NCI-H2227 treated with DMSO at 0.1 percent for 48 hours (cell line): ENCODE measurements at places on chromosomes 16 and 17.

DNA sequence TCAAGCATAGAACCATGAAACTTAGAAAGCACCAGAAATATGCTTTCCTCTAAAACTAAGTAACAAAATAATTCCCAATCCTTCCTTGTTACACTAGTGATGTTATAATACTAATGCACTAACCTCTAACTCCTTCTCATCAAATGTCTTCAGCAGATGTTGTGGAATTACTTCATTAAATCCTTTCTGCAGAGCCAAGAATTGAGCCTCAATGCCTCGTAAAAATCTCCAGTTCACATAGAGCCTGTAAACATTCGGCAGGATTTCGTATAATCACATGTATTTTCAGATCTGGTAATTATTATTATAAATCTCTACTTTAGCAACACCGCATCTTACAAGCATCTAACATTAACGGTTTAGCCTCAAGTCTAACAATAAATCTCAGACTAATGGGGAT lies 44.7 kb downstream of the CEP95 start:
- no peak for DNase-seq

DNA sequence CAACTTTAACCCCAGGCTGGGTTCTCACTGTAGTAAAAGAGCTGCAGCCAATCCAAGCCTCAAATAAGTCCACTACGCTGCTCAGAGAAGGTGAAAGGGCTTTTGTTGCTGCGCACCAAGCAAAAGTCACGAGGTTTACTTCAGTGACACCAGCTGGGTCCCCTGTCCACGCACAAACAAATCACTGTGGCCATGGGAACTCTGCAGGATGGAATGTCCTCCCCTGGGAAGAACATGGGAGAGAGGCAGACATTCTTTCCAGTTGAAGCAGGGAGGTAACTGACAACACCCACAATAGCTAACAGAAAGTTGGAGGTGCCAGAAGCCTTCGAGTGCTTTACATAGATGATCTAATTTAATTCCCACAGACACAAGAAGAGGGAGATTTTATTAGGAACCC lies 181.9 kb downstream of the PMP22 start:
- no peak for DNase-seq

GRCh38 chr16:53449816-53450517 lies 15.7 kb downstream of the RBL2 start:
- DNase-seq: no peak

DNA sequence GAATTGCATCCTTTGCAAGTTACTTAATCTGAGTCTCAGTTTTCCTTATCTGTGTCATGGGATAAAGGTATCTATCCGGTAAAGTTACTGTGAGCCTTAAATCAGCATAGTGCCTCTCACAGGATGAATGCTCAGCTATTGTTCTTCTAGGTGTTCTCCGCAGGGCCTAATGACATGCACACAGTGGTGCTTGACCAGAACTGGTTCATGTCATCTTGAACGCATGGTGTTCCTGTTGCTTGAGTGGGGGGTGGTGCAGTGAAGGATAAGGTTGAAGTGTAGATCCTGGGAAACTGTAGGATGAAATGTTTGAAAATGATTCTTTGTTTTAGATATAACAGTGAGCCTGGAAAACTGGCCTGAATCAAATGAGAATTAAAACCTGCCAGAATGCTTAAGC lies 4.0 kb downstream of the KRT40 start:
- DNase-seq: no peak

GRCh38 chr16:22004341-22004740 lies 3.4 kb upstream of the PDZD9 start:
- DNase-seq: no peak

GRCh38 chr16:81578076-81578475 lies 133.5 kb downstream of the CMIP start:
- no peak for DNase-seq

DNA sequence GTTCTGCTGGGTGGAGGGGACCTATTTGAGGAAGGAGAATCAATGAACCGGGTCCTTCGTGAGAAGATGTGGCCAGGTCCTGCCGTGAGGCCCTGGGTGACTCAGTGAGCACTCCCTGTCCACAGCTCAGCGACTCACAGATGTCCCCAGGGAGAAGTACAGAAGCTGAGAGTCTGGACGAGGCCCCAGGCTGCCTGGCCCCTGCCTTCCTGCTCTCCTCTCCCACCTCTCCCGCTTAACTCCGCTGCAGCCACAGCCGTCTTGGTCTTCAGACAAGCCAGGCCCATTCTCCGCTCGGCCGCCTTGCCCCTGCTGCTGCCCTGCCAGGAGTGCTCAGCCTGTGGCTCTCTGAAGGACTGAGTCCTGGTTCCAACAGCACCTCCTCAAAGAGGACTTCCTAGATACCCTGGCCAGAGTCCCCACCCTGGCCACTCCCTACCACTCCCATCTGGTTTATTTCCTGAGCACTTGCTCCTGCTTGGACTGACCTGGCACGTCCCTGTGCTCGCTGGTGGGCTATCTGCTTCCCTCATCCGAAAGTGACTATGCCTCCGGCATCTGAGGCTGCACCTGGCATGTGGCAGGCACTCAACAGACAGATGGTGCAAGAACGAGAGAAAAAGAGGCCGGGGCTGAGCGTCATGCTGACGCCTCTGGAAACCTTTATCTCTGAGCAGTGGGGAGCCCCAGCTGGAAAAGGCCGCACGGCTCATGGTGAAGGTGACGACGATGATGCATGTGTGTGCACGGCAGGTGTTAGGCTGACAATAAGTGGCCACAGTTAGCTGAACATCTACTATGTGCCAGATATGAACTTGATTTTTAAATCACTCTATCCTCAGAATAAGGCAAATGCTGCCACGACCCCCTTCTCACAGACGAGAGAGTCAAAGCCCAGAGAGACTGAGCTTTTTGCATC lies 9.2 kb upstream of the TNFRSF13B start:
- no peak for DNase-seq

DNA sequence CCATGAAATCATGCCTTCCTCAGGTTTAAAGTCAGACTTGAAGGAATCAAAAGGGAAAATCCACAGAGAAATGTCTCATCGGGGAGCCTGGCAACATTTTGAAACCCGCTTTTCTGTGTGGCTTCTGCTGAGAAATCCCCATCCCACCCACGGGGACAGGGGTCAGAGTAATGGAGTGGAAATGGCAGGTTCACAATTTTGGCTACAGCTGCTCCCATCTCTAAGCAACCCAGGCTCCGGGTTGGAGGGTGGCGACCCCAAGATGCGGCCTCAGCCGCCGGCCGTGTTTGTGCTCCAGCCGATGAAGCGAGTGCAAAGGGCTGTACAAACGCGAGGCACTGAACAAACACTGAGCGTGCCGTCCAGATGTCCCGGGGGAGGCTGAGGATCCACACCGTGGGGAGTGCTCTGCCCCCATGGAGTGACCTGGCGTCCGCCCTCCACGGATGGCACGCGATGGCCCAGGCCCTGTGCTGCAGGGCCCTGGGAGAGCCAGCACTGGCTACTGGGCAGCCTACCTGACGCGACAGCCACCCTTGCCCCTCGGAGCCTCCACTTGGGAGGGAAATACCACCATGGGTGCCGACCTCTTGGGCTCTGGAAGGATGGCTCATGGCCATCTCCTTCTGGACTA lies 22.2 kb downstream of the SLC43A2 start:
- DNase-seq: no peak

DNA sequence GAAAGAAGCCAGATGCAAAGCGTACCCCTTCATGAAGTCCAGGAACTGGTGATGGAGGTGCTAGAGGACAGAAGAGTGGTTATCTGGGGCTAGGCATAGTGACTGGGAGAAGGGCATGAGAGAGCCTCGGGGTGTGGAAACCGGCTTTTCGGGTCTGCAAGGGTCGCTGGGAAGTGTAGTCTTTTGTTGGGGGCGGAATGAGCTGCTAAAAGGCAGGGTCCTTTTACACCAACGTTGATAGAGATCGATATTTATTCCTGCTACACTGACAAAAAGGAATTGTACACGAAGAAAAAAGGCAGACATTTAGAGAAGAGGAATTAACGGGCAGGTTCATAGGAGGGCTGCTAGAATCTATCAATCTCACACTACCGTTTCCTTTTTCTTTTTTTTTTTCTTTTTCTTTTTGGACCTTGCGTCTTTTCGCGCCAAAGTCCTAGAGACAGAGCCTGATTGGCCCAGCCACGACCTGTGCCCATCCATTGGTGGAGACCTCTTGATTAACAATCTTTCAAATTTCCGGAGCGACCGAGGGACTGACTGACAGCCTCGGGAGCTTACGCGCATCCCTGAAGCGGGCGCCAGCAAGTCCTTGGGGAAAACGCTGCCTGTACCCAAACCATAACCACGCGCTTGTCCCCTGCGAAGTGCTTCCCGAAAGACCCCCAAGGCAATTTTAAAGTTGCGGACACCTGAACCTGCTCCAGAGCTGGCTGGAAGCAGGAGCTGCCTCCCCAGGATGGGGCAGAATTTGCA lies 27.7 kb upstream of the DHRS7B start:
- DNase-seq: peak; percentile 87

- no peak for DNase-seq
Observed at GRCh38 chr17:69497161-69497560, 82.7 kb downstream of the MAP2K6 start.

- DNase-seq: no peak
Observed at GRCh38 chr16:68070249-68070730, 14.9 kb upstream of the NFATC3 start.

GRCh38 chr17:67265436-67266019 lies 20.5 kb upstream of the HELZ start:
- no peak for DNase-seq

DNA sequence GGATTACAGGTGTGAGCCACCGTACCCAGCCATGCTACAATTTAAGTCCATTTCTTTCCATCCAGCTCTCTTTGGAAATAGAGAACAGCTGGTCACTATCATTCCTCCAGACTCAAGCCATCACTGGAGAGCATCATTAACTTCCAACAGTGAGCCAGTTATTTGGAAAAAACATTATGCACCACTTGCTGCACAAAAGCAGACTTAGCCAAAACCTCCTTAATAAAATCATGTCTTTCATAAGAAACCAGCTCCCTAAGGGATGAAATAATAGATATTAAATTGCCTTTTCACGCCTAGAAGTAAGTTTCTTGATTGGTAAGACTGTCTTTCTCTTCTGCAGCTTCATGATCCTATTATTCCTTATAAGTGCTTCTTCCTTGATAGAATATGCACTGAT lies 17.9 kb downstream of the SLC39A11 start:
- no peak for DNase-seq

DNA sequence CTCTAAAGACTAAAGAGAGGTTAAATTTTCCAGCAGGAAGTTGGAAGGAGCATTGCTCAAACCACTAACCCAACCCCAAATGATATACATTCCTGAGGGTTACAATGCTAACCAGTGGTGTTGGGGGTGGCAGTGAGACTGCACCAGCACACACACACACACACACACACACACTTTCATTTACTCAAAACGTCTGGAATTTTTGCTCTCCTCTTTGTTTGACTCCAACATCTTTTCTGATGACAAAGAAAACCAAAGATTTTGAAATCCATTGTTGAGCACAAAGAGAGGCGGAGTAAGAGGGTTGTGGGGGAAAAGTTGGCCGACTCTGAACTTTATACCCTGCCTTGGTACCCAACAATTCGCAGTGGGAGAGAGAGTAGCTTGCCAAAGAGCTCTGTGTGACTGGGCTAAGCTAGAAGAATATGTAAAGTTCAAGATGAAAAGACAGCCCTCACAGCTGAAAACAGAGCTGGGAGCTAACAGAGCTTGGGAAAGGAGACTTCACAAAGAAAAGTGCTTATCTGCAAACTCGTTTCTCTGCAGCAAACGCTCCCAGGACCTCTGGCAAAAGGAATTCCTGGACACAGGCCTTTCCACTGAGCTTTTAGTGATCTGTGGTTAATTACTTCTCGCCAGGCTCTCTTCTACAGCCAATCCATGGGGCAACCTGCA lies 426.0 kb upstream of the CDH11 start:
- DNase-seq: no peak

DNA sequence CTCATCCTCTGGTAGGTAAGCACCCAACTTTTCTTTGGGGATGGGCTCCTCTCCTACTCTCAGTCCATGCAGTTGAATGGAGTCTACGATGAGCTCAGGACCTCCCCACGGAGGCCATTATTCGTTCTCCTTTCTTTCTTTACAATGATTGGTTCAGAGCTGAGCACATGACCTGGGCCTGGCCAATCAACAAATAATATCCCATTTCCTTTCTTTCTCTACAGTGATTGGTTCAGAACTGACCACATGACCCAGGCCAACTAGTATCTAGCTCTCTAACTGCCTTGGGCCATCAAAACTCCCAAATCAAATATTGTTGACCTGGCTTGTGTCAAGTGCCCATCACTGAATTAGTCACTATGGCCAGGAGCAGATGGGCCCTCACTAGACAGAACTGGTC lies 129.2 kb downstream of the USP31 start:
- no peak for DNase-seq

DNA sequence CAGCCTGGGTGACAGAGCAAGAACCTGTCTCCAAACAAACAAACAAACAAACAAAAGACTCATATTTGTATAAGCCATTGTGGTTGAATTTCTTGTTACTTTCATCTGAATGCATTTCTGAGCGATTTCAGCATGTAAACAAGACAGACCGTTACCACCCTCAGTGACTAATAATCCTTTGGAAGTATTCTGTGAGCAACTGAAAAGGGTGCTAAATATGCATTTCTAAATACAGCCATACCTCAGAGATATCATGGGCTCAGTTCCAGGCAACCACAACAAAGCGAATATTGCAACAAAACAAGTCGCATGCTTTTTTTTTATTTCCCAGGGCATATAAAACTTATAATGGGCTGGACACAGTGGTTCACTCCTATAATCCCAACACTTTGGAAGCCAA lies 109.0 kb downstream of the USP31 start:
- no peak for DNase-seq

DNA sequence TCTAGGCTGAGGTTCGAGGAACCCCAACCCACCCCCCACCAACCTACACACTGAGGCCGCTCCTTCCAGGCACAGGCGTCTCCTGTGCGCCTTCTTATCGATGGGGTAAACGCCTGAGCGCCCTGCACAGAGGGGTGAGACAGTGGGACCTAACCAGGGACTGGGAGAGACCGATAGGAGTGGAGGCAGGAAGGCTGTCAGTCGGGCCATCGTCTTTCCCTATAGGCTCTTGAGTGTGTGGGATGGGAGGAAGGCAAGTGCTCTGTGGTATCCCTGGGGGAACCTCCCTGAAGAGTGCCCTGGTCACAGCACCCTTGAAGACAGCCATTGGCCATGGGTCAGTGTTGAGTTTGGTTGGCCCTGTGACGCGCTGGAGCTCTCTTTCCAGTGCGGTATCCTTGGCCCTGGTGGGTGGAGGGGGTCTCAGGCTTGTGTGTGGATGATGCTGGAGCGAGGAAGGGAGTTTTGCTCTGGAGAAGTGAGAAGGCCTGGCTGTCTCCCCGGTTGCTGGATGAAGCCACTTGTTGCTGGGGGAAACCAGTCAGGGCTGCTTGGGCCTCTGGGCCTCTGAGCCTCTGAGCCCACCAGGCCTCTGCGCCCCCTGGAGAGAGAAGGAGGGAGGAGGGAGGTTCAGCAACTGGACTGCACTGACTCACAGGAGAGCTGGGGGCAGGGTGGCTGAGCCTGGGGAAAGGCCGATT lies 1.7 kb downstream of the GPRC5C start:
- DNase-seq: no peak

DNA sequence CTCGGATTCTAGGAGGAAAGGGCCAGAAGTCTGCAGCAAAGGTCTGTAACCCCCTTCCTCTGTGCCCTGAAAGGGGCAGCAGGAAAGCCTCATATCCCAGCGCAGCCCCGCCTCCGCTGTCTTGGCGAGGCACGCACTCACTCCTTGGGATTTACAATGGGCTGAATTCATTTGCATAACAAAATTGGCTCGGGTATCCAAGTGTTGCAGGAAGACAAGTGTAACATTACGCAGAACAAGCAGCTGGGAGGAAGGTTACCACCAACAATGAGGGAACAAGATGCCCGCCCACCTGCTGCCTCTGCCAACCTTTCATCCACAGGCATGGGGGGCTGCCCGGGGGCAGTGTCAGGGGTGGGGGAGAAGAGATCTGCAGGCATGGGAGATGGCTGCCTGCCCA lies 130.4 kb downstream of the MRM1 start:
- no peak for DNase-seq

- no peak for DNase-seq
Observed at GRCh38 chr16:85125570-85126393, 13.5 kb upstream of the CIBAR2 start.
